Amygdala (tissue), 56 donors: ENCODE measurements at places on chromosomes 2 and 18.

- no peak for DNase-seq
Measured at GRCh38 chr2:88307817-88308216, 137.7 kb downstream of the THNSL2 start.

- DNase-seq = no peak
Measured at GRCh38 chr2:151634736-151635467, 99.4 kb downstream of the NEB start.

DNA sequence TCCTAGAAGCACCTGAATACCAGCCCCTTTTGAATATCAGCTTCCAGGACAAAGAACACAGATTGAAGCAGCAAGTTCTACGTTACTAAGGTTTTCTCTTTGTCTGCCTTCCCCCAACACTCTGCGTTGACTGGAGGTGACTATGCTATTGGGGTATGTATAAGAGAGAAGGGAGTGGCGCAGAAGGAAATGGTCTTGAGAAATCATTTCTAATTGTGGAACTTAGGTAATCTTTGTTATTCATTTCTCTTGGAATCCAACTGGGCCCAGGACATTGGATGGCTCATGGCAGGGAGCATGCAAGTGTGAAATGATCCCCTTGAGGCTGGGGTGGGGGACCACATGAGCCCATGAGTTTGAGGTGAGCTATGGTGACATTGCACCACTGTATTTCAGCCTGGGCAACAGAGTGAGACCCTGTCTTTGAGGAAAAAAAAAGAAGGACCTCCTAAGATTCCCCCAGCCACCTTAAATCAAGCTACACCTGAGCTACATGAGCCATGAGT lies 29.7 kb downstream of the XDH start:
- no peak for DNase-seq

DNA sequence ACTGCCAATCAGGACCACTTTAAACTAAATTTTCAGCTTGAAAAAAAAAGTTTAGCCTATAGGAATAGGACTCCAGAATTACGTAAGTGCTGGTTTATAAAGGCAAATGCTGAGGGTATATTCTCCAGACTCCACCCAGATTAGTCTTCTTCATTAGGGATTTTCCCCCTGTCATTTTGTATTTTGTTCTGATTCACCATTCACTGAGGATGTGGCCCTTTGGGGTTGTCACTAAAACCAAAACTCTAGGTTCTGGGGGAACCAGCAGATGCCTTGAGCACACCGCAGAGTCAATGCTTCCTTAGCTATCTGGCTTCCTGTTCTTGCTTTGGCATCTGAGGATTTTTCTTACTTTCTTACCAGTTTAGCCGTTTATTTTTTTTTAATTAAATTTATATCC lies 10.5 kb downstream of the SCYGR4 start:
- DNase-seq = no peak

DNA sequence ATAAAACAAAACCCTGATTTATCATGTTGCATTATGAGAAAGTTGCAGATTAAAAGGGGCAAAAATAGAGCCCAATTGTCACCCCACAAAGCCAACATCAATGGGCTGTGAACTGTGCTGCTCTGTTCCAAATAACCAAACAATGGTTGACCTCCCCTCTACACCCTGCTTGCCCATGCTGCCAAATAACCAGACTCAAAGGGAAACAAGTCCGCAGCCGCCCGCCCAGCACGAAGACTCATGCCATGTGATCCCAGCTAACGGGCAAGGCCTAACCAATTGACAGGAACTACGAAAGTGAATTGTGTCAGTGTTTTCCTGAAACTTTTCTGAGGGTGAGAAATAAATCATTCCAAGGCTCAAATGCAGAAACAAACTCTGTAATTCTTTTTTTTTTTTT lies 97.9 kb upstream of the RIOK3 start:
- DNase-seq = peak; percentile 19

GRCh38 chr2:160621748-160622147 lies 128.1 kb upstream of the RBMS1 start:
- DNase-seq = no peak

DNA sequence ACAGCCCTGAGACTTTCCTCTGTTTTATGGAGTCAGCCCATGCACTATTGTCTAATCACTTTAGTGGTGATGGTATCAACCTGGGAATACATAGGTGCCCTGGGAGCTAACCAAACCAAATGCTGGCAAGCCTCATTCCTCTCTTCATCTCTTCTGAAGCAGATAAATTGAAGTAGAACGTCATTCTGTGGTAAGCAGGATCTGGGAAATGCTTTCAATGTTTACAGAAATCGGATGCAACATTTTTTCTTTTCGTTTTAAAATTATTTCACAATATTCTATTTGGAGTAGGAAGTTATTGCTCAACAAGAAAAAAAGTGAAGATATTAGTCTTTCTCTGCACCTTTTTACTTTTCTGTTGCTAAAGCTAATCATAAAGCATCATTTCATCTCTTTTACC lies 114.2 kb downstream of the RBMS1 start:
- no peak for DNase-seq

GRCh38 chr18:42765302-42765701 lies 350.2 kb downstream of the RIT2 start:
- DNase-seq = no peak

- peak; percentile 71 for DNase-seq
Measured at GRCh38 chr2:97662895-97663625, 784 bp downstream of the ACTR1B start.

- no peak for DNase-seq
Measured at GRCh38 chr2:30912056-30912455, 104.8 kb upstream of the CAPN13 start.

- DNase-seq = no peak
Measured at GRCh38 chr2:39999864-40000263, 220.8 kb upstream of the THUMPD2 start.

- no peak for DNase-seq
Measured at GRCh38 chr2:74834792-74835755, 1.1 kb downstream of the HK2 start.

GRCh38 chr2:102018823-102019445 lies 27.2 kb downstream of the IL1R2 start:
- DNase-seq = no peak

DNA sequence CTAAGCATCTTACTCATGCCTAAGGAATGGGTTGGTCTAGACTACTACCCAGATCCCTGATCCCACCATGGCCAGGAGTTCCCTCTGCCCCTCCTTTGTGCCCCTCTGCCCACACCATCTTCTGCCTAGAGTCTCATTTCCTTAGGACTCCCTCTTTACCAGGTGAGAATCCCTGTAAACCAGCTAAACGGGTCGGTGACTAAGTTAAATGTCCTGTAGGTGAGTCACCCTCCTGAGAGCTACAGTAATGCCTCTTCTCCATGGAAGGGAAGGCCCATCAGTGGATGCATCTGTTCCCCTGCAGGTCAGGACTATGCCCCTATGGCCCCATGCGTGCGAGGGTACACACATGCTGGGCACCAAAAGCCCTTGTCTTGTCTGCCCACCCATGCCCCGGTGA lies 25.4 kb downstream of the PTGR3 start:
- no peak for DNase-seq

DNA sequence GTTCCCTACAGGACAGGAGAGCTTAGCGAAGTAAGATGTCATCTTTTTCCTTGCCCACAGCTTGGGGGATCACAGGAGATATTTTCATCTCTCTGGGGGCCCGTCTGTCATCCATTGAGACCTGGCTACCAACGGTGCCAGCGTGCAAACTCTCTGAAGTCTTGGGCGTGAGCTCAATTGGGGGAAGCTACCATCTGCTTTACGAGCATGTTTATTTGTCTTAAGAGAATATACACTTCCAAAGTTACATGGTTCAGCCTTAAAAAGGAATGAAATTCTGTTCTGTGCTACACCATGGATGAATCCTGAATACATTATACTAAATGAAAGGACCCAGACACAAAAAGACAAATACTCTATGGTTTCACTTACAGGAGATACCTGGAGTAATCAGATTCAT lies 13.6 kb downstream of the SAG start:
- DNase-seq = no peak

DNA sequence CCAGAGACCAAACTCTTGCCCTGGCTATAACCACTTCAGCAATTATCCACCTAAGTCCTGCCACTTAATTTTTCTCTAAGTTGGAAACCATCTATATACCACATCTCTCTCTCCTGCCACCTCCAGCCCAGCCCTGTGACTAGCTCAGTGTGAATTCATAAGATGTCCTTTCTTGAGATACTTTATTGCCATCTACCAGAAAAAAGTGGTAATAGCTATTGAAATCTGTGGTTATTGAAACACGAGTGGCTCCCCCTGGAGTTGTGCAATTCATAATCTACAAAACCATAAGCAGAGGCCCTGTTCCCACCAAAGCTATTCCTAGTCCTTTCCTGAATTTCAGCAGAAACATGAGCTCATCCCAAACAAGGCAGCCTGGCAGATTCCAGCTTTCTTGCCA lies 324.0 kb downstream of the TXNL1 start:
- DNase-seq = no peak

DNA sequence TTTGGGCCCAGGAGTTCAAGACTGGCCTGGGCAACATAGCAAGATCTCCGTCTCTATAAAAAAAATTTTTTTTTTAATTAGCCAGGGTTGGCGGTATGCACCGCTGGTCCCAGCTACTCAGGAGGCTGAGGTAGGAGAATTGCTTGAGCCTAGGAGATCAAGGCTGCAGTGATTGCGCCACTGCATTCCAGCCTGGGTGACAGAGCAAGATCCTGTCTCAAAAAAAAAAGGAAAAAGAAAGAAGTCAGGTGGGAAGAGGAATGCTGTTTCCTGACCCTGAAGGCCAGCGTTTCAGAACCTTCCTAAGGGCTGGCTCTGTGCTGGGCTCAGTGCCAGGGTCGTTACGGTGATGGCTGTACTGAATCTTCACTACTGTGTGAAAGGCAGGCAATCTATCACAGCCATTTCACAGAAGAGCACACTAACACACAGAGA lies 35.0 kb upstream of the AGAP1 start:
- no peak for DNase-seq

- DNase-seq = no peak
Measured at GRCh38 chr2:56239030-56239429, 55.2 kb downstream of the CCDC85A start.

GRCh38 chr18:35253655-35254287 lies 12.9 kb downstream of the ZNF397 start:
- DNase-seq = no peak

GRCh38 chr2:229725716-229726574 lies 11.6 kb upstream of the DNER start:
- no peak for DNase-seq

DNA sequence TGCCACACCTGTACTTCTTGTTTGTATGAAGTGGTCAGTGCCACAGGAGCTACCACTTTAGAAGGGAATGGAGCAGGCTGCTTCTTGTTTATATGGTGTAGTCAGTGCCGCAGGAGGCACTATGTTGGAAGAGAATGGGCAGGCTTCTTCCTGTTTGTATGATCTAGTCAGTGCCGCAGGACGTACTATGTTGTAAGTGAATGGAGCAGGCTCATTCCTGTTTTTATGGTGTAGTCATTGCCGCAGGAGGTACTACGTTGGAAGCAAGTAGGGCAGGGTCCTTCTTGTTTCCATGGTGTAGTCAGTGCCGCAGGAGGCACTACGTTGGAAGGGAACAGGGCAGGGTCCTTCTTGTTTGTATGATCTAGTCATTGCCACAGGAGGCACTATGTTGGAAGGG lies 27.3 kb downstream of the TPO start:
- DNase-seq = no peak

- no peak for DNase-seq
Measured at GRCh38 chr2:47389692-47390091, 13.3 kb upstream of the MSH2 start.

- DNase-seq = no peak
Measured at GRCh38 chr2:21866316-21866715, 742.5 kb downstream of the TDRD15 start.

GRCh38 chr2:203175371-203175770 lies 63.4 kb upstream of the CYP20A1 start:
- DNase-seq = no peak

GRCh38 chr2:112798979-112799975 lies 15.0 kb upstream of the IL1A start:
- no peak for DNase-seq
